ENCODE measurements at places on chromosomes 3 and 15.
A peak's percentile ranks its signal among the peaks of the same experiment; 100 is the strongest.

DNA sequence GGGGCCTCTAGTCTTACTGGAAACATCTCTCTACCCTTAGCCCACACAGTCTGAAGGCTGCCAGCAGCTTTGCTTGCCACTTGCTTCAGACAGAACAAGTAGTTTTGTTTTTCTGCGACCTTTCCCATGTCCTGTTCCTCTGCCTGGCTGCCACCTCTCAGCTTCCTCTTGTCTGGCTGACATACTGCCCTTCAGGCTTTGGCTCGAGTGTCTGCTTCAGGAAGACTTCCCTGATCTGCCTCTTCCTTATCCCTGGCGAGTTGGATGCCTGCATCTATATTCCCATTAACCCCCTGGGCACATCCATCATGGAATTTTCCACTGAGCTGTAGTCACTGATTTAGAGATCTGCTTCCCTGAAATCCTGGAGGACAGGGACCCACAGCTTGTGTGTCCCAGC, 25.1 kb upstream of the CPNE9 start:
- no peak for DNase-seq

DNA sequence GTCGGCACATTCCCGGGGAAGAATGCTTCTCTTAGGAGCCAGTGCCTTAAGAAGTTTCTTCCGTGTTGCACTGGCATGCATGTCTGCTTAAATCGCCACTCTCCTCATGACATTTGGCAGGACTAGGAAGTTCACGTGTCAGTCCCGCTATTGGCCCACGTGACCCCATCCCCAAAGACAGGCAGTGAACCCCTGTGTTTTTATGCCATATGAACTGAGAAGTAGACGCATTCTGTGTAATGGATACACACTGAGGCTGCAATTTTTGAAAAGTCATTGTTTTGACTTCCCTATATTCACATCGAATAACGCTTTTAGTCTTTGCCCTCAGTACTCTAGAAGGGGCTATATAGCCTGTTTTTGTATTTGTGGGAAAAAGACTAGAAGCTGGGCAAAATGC, 125.6 kb upstream of the TBL1XR1 start:
- no peak for DNase-seq

DNA sequence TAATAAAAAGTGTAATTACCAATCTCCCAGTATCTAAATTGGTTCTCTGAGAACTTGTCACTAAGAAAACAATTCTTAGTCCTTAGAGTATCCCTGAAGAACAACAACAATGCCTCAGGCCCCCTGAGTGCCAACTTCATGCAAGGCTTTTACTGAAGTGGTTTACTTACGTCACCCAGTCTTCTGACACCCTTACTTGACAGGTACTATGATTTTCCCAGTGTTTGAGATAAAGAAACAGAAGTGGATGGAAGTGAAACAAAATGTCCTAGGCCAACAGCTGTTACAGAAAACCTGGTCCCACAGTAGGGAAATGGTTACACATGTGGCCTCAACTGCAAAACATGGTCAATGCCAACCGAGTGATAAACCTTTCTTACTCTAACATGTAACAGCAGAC, 331.1 kb downstream of the FOXP1 start:
- DNase-seq: no peak

- no peak for DNase-seq
These were observed 46.5 kb downstream of the PTPN9 start for GRCh38 chr15:75532413-75533250.

- no peak for DNase-seq
These were observed 37.0 kb downstream of the TTC23 start for GRCh38 chr15:99212406-99212805.

- no peak for DNase-seq
These were observed 172.2 kb downstream of the GHSR start for GRCh38 chr3:172276103-172276502.

DNA sequence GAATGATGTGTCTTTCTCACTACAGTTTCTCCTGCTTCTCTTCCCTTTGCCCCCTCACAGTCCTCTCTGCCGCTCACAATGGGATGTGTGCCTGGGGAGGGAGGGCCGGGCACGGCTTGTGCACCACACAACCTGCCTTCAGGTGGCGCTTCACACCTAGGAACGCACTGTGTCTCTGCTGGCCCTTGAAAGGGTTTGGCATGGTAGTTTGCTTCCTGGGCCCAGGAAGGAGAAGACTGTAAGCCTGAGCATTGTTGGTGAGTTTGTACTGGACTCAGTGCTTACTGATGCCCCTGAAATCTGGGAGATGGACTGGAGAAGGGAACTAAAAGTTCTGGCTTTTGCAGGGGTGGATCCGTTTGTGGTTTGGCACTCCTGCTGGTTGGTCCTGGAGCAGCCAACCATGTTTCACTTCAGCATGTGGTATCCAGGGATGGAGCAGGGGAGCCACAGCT, 9.2 kb downstream of the ALPK3 start:
- DNase-seq: no peak

DNA sequence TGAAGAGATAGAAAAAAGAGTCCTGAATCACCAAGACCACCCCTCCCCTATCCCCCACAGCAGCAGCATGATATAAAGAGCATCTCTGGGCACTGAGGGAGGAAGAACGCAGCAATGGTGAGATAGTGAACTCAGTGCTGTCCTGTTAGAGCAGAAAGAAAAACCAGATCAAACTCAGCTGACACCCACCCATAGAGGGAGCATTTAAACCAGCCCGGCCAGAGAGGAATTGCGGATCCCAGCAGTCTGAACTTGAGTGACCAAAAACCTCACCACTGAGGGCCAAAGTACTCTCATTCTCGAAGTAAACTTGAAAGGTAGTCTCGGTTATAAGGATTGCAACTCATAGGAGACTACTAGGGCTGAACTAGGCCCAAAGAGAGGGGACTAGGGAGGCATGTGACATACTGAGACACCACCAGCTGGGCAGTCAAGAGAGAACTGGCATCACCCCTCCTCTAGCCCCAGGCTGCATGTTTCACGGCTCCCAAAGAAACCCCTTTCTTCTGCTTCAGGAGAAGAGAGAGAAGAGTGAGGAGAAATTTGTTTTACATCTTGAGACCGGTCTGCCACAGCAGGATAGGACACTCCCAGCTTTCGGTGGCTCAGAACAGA, 39.2 kb upstream of the TGFBR2 start:
- DNase-seq: no peak

GRCh38 chr3:150770681-150771080, 7.7 kb upstream of the SIAH2 start:
- DNase-seq: no peak

- DNase-seq: peak; percentile 13
These were observed 45.0 kb downstream of the RFTN1 start for GRCh38 chr3:16468336-16469098.

Measured in T-helper 22 cell (primary cell).